ENCODE measurements at places on chromosomes 2 and 18.

DNA sequence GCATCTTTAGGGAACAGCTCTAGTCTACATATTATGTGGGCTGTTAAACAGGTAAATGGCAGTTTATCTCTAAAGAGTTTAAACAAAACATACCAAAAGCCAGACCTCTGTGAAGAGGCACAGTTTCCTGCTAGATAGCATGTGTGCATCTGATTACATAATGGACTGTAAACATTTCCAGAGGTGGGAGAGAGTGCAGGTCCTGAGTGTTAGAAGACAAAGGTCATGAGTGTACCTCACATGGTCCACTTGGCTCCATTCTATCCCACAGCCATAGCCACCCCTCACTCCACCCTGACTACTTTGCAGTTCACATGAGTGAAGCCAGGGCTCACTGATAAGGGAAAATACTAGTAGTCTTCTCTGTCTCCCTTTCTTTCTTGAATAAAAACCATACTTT is 233.4 kb downstream of the MTX2 start:
- DNase-seq: no peak

DNA sequence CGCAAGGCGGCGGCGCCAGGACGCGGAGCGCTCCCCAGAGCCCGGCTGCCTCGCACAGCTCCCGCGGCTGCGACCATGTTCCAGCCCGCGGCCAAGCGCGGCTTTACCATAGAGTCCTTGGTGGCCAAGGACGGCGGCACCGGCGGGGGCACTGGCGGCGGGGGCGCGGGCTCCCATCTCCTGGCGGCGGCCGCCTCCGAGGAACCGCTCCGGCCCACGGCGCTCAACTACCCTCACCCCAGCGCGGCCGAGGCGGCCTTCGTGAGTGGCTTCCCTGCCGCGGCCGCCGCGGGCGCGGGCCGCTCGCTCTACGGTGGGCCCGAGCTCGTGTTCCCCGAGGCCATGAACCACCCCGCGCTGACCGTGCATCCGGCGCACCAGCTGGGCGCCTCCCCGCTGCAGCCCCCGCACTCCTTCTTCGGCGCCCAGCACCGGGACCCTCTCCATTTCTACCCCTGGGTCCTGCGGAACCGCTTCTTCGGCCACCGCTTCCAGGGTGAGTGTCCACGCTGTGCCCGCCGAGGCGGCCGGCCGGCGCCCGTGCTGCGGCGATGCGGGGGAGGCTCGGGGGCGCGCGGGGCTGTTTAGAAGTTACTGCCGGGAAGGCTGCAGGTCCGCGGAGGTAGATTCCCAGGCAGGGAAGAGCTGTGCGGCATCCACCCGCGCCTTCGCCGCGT is 696 bp downstream of the EMX1 start:
- no peak for DNase-seq

GRCh38 chr18:24935896-24936295 is 416.1 kb downstream of the ZNF521 start:
- no peak for DNase-seq

- DNase-seq: no peak
Observed at GRCh38 chr18:25279961-25280360, 72.0 kb downstream of the ZNF521 start.

- DNase-seq: no peak
Observed at GRCh38 chr2:121491518-121491917, 39.2 kb upstream of the RNU4ATAC start.

DNA sequence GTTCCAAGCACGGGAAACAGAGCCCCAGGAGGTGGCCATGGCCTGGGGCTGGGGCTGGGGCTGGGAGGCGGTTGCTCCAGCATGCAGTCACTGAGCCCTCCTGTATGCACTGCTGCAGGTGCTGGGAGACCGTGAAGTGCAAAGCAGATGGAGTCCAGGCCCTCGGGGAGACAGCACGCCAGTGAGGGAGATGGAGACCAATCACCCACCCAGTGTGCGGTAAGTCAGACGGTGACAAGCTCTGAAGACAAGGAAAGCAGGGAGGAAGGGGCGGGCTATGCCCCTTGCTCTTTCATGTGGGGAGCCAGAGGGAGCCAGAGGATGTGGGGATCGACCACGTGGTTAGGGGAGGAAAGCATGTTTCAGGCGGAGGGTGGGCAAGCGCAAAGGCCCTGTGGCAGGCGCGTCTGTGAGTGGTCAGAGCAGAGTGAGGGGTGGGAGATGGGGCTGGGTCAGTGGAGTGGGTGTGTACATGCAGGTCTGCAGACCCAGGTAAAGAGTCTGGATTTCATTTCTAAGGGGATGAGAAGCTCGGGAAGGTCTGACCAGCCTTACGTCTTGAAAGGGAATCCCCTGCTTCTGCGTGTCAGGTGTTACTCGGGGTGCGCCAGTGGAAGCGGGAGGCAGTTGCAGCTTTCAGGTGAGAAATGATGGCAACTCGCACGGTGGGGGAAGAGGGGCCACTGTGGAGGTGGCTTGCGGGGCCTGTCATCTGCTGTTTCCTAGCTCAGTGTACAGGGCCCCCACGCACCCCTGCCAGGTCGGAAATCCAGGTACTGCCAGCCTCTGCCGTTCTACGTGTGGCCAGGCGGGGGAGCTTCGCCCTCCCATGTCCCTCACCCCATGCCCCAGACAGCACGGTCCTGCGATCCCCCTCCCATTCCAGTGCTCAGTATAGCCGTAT is 19.4 kb downstream of the RRM2 start:
- no peak for DNase-seq

- no peak for DNase-seq
Observed at GRCh38 chr2:173286153-173286809, 68.4 kb upstream of the CDCA7 start.

DNA sequence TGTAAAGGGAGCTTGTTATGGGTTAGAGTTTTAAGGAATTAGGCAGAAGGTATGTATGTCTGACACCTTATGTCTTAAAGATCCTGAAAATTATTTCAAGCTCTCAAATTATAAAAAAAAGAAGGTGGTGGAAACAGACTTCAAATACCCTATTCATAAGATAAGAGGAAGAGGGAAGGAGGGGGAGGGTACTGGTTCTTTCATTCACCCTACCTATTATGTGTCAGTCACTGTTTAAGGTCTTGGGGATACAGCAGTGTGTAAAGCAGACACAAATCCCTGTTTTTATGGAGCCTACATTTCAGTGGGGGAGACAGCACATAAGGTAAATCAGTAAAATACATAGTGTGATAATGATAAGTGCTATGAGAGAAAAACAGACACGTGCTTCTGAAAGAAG is 184.4 kb downstream of the FHOD3 start:
- DNase-seq: no peak

DNA sequence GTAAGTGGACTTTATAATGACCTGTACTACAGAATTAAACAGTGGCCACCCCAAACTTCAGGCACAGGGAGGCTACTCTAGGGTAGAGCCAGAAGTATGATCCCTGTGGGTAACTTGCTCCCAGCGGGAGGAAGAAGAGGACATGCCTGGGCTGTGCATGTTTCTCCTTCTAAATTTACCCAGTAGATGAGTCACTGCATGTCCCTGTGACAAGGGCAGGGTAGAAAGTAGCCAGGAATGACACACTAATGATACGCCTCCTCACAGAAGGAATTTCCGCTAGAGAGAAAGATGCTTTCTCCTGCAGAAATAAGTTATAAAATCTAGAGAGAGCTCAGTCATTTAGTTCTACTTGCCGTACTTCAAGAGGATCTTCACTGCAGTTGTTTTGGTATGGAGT is 7.5 kb downstream of the ACYP2 start:
- no peak for DNase-seq

GRCh38 chr2:209901172-209901571 is 101.3 kb upstream of the RPE start:
- DNase-seq: no peak

DNA sequence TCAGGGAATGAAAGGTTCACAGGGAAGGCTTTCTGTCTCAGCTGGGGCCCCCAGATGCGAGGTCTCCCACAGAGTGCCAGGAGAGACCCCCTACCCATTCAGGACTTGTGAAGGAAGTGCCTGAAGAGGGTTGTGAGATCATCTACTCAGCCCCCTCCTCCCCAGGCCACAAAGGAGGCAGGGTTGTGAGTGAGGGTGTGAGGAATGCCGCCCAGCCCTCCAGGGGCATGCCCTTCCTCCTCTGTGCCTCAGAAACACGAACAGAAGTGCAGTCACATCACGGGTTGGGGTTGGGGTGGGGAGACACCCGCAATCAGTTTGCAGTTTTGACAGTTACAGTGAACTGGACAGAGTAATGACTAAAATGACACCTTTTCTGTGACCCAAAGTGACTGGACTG is 5.0 kb downstream of the MAL start:
- DNase-seq: no peak

DNA sequence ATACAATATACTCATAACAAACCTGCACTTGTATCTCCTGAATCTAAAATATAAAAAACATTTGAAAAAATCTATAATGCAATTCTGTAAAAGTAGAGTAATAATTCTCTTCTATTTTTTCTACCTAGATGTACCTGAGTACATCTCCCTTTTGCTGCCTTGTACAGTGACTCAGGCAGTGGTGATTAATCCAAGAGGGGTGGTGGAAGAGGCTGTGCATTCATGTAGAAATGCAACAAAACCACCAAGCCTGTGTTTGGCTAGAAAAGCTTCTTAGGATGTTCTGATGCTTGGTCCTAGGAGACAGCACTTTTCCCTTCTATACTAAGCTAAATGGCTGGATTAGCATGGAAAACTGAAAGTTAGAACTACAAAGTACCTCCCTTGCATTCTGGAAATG is 245.8 kb downstream of the DPP10 start:
- no peak for DNase-seq

GRCh38 chr2:206387808-206388207 is 55.5 kb upstream of the ADAM23 start:
- no peak for DNase-seq

- DNase-seq: no peak
Observed at GRCh38 chr2:179605341-179605740, 256.1 kb downstream of the ZNF385B start.

GRCh38 chr2:1511455-1511854 is 98.2 kb downstream of the TPO start:
- DNase-seq: no peak

DNA sequence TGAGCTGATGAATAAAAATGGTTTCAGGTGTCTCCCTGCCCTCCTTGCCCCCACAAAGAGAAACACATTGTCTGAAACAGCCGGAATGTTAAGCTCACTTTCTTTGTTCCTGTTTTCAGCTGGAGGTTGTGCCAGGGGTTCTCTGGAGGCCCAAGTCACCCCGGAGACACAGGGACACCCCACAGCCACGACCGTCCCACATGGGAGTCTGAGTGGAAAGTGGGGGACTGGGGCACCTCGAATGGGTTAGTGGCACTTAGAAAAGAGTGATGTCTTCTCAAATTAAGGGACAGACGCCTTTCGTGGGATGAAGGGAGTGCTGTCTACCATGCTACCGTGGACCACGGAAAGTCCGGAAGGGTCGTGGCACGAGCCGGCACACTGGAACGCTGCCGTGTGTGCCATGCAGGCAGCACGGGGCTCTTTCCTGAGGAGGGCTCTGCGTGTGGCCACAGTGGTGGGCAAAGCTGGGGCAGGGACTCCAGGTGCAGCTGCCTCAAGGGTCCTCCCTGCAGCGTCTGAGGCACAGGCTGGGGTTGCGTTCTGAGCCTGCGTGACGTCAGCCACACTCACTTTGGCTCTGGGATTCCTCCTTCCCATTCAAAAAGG is 39.4 kb upstream of the CTDP1 start:
- DNase-seq: no peak

GRCh38 chr2:12417786-12418185 is 298.9 kb upstream of the TRIB2 start:
- DNase-seq: no peak

GRCh38 chr18:11034884-11035283 is 114.5 kb downstream of the PIEZO2 start:
- DNase-seq: no peak

DNA sequence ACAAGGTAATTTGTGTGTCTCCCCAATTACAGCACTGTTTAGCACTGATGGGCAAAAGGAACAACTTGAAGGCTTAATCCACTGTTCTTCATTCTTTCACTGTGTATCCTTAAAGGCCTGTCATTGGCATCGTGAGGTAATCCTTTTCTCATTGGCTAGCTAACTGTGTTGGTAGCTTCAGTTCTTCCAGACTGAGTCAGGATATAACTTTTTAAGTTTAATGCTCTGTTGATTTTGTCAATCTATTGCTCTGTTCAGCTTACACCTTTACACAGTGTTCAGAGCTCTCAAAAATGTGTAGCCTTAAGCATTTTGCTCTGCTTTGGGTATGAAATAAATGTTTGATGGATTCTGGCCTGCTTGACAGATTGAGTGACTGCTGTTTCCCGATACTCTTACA is 148.2 kb downstream of the KIAA1328 start:
- no peak for DNase-seq

- DNase-seq: no peak
Observed at GRCh38 chr2:144607891-144608521, 88.1 kb upstream of the ZEB2 start.

GRCh38 chr2:68320118-68320641 is 431 bp upstream of the CNRIP1 start:
- no peak for DNase-seq

GRCh38 chr18:46718501-46719341 is 38.1 kb downstream of the ST8SIA5 start:
- no peak for DNase-seq

- DNase-seq: no peak
Observed at GRCh38 chr18:75393721-75394120, 33.8 kb downstream of the SMIM21 start.

DNA sequence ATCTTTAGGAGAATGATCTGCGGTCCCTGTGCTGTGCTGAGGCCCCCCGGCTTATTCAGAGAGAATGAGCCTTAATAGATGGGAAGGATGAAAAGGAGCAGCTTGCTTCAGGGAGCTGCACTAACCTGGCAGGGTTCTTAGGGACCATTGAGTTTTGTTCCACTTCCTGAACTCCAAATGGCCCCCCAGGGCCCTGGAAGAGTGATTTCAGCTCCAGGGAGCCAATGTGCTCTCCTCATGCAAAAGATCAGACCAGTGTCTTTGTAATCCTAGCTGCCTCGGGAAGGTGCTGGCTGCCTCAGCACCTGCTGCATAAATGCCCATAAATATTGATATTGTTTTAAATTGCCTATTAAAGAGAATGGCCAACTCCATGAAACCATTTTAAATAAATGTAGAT is 210.2 kb downstream of the NCK2 start:
- no peak for DNase-seq

GRCh38 chr2:219405958-219406860 is 12.0 kb upstream of the DES start:
- DNase-seq: no peak

GRCh38 chr2:39737661-39738060 is 41.4 kb downstream of the THUMPD2 start:
- DNase-seq: no peak

DNA sequence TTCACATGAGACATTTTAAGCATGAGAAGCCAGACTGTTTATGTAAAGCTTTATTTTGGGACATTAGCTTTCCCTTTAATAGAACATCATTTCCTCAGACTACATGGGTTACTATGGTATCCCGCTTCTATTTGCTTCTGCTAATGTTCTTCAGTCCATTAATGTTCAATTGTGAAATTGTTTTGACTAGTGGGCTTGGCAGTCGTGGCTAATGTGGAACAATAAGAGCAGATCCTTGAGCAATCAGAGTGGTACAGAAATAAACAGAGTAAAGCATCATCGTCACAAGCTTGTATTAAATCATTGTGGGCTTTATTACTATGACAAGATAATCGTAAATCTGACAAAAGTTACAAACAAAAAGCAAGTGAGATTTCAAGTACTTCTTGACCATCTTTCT is 60.2 kb downstream of the PDE1A start:
- no peak for DNase-seq

- DNase-seq: no peak
Observed at GRCh38 chr2:232493701-232494474, 6.3 kb upstream of the ECEL1 start.
